ENCODE measurements at places on chromosomes 4 and X.
A peak's percentile ranks its signal among the peaks of the same experiment; 100 is the strongest.

GRCh38 chr4:116229420-116229819, 856.0 kb downstream of the TRAM1L1 start:
- DNase-seq: no peak

- DNase-seq: peak; percentile 24
These were observed 816 bp downstream of the EREG start for GRCh38 chr4:74365761-74366160.

DNA sequence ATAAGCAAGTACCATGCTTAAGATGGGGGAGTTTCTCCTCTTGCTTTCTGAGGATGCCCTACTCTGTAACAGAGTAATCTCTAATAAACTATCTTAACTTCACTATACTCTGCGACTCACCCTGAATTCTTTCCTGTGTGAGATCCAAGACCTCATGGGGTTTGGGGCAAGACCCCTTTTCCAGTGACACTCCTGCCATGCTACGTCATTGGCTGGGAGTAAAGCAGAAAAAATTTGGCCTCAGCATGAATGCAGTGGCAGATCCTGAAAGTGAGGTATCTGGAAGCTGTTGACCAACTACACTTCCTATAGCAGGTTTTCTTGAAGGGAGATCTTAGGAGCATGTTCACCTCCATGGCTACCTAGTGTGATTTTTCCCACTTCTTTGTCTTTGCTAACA, 109.1 kb upstream of the MED14 start:
- DNase-seq: no peak

DNA sequence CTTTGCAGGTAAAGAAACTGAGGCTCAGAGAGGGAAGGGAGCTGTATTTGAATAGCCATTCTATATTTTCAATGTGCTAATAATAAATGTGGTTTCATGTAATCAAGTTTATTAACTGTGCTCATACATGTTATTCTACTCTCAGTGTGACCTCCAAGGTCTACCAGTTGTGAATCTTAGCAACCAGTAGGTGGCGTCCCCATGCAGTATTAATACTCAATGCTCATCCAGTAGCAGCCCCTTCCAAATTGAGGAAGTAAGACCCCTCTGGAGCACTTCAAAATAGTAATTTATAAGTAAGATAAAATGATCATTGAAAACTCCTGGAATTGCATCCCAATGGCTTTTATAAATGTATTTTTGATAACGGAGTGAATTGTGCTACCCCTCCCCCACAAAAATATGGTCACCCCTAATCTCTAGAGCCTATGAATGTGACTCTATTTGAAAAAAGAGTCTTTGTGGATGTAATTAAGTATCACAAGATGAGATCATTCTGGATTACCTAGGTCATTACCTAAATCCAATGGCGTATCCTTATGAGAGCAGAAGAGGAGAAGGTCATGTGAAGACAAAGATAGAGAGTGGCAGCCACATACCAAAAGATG, 20.4 kb upstream of the SEPSECS start:
- no peak for DNase-seq

GRCh38 chr4:101993002-101993841, 202.7 kb downstream of the BANK1 start:
- DNase-seq: no peak

DNA sequence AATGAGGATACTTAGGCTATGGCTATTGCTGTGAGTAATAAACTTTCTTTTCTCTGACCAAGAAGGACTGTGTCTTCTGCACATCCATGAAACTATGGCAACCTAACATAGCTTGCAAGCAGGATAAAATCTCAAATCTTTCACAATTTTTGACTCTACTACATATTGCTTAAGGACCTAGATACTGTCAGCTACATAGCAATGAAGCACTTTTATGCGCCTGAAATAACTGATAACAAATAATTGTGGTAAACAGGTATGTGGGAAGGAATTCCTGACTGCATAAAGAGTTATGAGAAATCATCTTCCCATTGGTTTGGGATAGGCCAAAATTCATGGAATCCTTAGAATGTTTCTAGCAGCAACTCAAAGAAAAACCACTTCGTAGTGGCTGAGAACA, 41.2 kb upstream of the PDGFC start:
- no peak for DNase-seq

DNA sequence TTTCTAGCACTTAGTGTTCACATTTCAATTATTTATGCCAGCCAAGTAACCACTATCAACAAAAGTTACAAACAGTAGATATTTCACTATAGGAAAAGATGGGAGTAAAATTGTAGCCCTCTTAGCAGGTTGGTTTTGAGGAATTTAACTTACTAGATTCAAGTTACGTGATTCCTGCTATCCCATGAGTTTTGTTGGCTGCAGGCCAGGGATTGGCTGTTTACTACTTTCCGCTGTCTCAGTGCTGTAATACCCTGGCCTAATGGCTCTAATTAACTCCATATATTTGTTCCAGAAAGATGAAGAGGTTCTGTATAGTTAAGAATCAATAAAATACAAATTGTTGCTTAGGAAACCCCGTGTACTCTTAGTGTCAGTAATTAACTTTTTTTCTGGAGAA, 55.5 kb upstream of the MAGED1 start:
- DNase-seq: no peak

- DNase-seq: no peak
These were observed 164.7 kb downstream of the PCDH18 start for GRCh38 chr4:137367620-137368019.

- no peak for DNase-seq
These were observed 5.2 kb downstream of the EGFL6 start for GRCh38 chrX:13574600-13574999.

DNA sequence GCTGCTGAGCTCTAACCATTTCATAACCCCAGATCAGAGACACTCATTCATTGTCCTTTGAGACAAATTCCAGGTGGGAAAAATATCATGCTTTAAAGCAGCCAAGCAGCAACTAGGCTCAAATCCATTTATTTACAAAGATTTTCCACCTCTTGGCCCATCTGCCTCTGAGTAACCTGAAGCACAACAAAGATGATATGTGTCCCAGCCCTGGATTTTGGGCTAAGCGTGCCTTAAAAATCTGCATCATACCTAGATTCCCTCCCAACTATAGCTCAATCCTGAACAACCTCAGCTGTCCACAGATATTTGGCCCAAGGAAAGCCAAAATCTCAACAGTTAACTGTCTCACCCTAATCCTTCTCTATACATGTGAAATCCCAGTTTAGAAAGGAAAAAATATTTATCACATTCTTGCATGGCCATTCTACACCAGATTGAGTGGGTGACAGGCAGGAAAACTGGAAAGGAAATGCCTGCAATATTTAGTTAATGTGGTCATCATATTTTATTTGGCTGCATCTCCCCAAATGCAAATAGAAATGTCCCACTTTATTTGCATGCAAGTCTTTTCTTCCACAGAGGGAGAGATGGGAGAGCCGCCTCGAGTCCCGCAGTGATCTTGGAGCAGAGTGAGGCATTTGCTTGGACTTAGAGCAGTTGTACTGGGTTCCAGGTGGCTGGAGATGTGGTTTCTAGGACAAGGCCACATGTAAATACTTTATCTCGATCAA, 146.4 kb upstream of the EOLA2 start:
- DNase-seq: peak; percentile 1
